ENCODE measurements at places on chromosomes 5 and 9.

DNA sequence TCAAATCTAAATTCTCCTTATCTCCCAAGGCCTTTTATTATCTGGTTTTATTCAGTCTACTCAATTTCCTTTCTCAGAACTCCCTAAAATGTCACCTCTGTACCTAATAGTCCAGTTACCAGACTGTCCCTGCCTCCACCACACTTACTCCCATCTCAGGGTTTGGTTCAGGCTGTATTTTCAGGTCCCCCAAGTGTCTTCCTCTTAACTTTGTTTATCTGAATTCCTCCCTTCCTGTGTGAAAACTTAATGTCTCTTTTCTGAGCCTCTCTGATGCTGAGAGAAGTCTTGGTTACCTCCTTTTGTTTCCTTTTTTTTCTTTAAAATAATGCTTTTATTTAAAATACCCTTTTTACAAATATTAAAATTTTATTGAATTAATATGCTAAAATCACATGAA is 133.4 kb downstream of the PAM start:
- DNase-seq, result no peak

DNA sequence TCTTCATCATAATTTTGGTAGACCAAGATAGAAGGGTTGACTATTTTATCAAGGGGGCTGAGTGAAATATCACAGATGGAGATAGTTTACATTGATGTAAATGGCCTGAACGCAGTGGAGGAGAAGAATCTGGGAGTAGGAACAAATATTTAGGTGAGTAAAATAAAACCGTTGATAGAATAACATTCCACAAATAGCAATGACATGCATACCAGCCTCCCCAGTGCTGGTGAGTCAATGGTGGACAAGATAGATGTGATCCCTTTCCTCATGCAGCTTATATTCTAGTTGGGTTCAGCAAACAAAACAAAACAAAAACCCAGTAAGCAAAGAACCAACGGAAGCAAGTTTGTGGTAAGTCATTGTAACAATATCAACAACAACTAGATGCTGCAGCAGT is 385.2 kb downstream of the FAM170A start:
- DNase-seq, result no peak

GRCh38 chr9:34716711-34717110 is 6.8 kb upstream of the CCL21 start:
- DNase-seq, result no peak

GRCh38 chr5:140109018-140109758 is 4.7 kb upstream of the PURA start:
- no peak for DNase-seq

DNA sequence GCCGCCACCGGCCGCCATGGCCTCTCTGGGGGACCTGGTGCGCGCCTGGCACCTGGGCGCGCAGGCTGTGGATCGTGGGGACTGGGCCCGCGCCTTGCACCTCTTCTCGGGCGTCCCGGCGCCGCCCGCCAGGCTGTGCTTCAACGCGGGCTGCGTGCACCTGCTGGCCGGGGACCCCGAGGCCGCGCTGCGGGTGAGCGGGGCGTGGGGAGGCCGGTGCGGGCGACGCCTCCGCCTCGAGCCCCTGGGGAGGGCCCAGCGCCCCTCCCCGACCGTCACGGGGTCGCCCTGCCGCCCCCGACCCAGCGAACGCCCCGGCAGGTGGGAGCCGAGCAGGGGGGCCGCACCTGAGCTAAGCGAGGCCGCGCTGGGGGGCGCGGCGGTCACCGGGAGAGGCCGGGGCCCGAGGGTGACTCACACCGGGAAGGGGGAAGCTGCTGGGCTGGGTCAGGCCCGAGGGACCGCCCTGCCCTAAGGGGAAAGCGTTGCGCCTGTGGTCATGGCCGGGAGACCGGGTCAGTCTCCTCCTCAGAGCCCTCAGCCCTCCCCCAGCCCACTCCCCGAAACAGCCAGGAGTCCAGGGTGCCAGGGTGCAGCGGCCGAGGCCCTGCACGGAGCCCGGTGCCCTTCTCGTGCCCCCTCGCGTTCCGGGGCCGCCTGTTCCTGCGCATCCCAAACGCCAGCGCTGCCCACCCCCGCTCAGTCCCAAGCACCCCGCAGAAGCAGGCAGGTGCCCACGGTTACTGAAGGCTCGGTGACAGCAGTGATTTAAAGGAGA is 510 bp downstream of the NOXA1 start:
- no peak for DNase-seq

GRCh38 chr5:167965710-167966109 is 325.7 kb upstream of the WWC1 start:
- no peak for DNase-seq

DNA sequence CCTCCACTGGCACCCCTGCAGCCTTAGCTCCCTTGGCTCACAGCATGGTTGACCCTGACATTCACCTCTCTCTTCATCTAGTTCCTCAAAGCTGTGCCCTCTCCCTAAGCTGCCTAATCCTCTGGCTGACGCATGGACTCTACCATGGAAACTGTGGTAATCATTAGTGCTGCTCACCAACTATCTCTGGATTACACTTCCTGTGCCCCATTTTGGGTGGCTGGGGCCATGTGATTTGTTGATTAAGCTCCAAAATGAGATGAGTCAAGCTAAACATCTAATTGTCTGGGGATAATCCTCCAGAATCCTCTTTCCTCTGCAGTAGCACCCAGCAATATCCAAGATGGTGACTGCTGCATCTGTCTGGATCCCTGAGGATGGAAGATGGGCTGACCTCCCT is 264.4 kb downstream of the SH3GL2 start:
- no peak for DNase-seq

- no peak for DNase-seq
These were observed 5.5 kb downstream of the B4GALT1 start for GRCh38 chr9:33161589-33162132.

DNA sequence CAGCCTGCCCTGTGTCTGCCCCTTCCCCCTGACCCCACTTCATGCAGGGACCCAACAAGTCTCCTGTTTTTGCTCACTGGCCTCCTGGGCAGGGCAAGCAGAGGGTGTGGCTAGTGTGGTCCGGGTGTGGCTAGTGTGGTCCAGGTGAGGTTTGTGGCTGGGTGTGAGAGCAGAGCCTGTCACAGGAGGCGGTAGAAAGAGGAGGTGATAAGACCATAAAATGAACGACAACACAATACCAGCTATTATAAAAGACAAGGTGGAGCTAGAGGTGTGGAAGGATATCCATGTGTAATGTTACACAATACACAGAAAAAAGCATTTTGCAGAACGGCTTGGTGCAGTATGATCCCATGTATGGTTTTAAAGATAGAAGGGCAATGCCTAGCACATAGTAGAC is 23.3 kb downstream of the SPRY4 start:
- DNase-seq, result no peak

DNA sequence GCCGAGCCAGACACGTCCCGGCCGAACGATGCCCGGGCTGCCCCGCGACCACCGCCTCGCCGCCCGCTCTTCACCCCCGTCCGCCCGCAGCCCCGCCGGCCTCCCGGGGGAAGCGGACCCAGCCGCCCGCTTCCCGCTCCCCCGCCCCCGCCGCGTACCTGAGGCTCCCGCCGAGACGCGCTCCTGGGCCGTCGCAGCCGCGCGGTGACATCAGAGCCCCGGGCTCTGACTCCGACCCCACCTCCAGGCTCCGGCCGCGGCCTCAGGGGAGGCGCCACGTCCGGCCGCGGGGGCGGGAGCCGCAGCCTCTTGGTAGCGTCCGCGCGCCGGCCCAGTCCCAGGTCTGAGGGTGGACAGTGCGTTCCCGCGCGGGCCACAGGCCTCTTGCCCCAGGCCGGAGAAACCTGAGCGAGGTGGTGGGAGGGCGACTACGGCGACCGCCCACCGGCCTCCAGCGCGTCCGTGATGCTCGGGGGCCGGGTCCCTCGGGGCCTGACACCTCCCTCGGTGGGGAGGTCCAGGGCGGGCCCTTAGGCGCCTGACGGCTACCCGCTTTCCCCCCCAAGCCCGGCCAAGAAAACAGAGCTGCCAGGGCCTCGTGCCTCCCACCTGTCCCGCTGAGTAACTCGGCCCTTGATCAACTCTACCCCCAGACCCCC is at the start of gene SHROOM1:
SHROOM1 (minus strand) TSS at position 212 of the 659 bp plus-strand sequence. CDS start 4,507 bp downstream, outside the sequence.
- no peak for DNase-seq

GRCh38 chr9:134585746-134586706 is 55.6 kb upstream of the COL5A1 start:
- no peak for DNase-seq

DNA sequence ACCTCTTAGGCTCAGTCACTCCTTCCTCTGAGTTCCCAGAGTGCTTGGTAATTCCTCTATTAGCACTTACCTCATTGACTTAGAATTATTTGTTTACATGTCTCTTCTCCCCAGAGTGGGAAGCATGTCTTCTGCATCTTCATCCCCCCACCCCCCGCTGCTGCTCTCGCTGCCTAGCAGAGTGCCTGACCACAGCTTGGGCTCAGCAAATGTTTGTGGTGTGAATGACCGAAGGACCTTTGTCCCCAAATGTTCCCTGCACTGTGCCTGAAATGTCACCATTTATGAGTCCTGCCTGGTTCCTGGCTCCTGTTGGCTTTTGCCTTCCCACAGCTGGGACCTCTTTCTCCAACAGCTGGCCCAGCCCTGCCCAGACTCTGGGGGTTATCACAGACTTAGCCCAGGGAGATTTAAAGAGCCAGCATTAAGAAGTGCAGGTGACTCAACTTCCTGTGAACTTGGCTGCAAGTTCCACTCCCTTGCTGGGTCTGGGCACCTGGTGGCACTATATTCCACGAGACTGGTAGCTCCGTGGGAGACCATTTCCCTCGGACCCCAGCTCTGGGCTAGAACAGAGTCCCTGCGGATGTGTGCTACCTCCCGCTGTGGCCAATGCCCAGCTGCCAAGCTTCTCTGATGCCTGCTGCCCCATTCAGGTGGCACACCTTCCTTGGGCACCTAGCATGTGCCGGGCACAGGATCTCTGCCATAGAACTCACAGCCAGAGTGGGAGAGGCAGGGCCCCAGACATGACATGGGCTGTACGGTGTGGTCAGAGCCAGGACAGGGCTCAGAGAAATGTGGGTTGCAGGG is 1.8 kb upstream of the HMCN2 start:
- no peak for DNase-seq

- no peak for DNase-seq
These were observed 111.2 kb downstream of the SMARCA2 start for GRCh38 chr9:2126331-2126803.

GRCh38 chr9:81588148-81588871 is 101.0 kb downstream of the TLE1 start:
- no peak for DNase-seq

All from NCI-H2107 (cell line).